ENCODE measurements at places on chromosomes 3 and 15.

DNA sequence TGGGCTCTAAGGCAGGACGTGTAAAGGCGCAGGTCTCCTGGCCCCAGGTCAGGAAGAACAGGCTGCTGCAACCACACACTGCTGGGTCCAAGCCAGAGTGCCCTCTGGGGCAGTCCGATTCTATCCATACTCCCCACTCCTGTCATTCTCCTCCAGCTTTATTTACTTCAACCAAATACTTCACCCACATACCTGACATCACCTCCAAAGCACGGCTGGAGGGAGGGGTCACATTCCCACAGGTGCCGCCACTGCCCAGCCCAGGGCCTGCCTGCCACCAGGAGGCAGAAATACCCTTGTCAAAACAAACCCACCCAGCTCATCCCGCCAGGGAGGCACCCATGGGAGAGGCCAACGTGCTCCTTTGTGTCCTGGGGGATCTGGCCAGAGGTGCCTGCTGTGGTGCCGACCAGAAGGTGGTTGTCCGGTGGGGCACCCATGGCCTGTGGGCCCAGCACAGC is 100.4 kb downstream of the DAPK2 start:
- DNase-seq: no peak

- DNase-seq: no peak
These were observed 10.7 kb upstream of the CNTN6 start for GRCh38 chr3:1082108-1082507.

- DNase-seq: no peak
These were observed 36.9 kb upstream of the PIAS1 start for GRCh38 chr15:68017201-68017600.

- DNase-seq: peak; percentile 70
These were observed 17.4 kb upstream of the EHD4 start for GRCh38 chr15:41989573-41990242.

- DNase-seq: peak; percentile 22
These were observed 116.9 kb upstream of the LRRFIP2 start for GRCh38 chr3:37291275-37291700.

DNA sequence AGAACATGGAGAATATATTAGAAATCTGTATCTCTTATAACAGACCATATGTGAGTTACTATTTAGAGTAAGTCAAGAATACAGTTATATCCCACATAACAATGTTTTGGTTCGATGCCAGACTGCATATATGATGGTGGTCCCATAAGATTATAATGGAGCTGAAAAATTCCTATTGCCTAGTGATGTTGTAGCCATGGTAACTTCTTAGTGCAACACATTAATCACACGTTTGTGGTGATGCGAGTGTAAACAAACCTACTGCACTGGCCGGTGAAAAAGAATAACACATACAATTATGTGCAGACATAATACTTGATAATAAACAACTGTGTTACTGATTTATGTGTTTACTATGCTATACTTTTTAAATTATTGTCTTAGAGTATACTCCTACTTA is 69.8 kb upstream of the MNS1 start:
- DNase-seq: no peak

DNA sequence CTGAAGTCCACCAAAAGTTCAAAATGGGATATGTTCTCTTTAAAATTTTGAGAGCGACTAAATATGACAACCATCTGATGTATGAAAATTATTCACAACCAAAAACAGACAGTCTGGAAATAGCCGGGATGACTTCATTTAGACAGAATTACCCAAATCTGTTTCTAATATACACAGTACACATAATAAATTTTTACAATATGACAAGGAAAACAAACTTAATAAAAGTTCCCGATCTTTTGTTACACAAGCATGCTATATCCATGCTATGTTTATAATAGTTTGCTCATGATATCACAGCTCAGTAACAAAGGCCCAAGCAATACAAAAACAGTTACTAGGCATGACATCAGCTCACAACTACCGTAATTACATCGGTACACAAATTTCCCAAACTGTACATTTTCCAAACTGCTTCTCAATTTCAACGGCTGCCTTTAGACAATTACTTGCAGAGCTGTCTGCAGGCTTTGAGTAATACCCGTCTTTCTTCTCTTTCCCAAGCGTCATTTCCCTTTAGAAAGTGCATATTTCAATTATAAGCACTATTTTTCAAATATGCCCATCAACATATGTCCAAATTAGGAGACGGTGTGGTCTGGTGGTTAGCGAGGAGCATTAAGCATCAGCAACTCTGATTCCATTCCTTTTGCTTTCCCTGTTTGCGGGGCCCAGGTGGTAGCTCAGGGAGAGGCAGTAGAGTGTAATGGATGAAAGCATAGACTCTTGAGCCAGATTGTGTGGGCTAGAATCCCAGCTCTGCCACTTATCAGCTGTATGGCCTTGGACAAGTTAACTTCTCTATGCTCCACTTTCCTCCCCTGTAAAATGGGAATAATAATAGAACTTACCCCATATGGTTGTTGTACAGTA is 481.2 kb downstream of the FOXP1 start:
- DNase-seq: peak; percentile 45

GRCh38 chr3:161355508-161355907 is 15.8 kb downstream of the SPTSSB start:
- DNase-seq: no peak

- no peak for DNase-seq
These were observed 19.5 kb upstream of the CDCP1 start for GRCh38 chr3:45165497-45166283.

DNA sequence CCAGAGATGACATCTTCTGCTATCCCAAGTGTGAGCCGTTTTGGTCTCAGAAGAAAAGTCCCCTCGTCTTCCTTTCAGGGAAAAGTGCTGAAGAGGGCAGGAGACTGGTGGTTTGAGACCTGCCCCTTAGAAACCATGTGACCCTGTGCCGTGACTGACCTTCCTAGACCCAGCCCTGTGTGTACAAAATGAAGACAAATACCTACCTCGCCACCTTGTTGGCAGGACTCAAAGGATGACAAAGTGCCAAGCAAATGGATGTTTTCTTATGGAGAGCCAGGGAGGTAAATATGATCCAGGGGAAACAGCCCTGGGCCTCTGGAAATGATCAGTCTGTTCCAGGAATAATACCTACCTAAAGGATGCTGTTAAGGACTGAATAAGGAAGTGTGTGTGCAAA is 41.3 kb downstream of the FAM174B start:
- no peak for DNase-seq

GRCh38 chr3:21920421-21920861 is 169.4 kb upstream of the ZNF385D start:
- DNase-seq: no peak

- DNase-seq: no peak
These were observed 8.8 kb downstream of the RASGRP1 start for GRCh38 chr15:38555686-38556334.

- DNase-seq: no peak
These were observed 213.5 kb upstream of the PRICKLE2 start for GRCh38 chr3:64438812-64439211.

GRCh38 chr15:89299896-89300295 is 34.7 kb downstream of the POLG start:
- no peak for DNase-seq

DNA sequence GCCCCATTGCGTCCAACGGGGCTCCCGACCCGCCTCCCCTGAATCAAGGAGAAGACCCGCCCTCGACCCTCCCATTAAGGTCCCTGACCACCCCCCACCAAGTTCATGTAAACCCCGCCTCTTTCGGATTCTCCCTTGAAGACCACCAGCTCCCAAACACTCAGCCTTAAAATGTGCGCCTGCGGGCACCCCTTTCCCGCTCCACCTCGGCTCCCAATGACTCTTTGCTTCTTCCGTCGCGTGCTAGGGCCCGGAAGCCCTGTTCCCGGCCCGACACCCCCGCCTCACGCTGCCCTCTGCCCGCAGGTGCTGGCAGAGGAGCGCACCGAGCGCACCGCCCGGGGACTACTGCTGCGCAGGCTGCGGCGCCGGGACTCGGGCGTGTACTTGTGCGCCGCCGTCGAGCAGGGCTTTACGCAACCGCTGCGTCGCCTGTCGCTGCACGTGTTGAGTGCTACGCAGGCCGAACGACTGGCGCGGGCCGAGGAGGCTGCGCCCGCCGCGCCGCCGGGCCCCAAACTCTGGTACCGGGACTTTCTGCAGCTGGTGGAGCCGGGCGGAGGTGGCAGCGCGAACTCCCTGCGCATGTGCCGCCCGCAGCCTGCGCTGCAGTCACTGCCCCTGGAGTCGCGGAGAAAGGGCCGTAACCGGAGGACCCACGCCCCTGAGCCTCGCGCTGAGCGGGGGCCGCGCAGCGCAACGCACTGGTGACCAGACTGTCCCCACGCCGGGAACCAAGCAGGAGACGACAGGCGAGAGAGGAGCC is 2.7 kb upstream of the LSMEM2 start:
- no peak for DNase-seq

GRCh38 chr3:98012979-98013378 is 22.1 kb downstream of the GABRR3 start:
- no peak for DNase-seq

GRCh38 chr3:158109804-158110657 is at the start of gene RSRC1:
RSRC1 (plus strand) TSS chr3:158110089; CDS start chr3:158122105, 12,016 bp downstream.
- peak; percentile 84 for DNase-seq

- no peak for DNase-seq
These were observed 17.3 kb upstream of the CDCP1 start for GRCh38 chr3:45163481-45163880.

GRCh38 chr15:33515121-33515520 is 204.4 kb downstream of the RYR3 start:
- DNase-seq: no peak

Data from Panc1 (cell line).